ENCODE measurements at places on chromosomes 2 and 18.

GRCh38 chr18:10138719-10139118 is 224.9 kb downstream of the VAPA start:
- DNase-seq: no peak

DNA sequence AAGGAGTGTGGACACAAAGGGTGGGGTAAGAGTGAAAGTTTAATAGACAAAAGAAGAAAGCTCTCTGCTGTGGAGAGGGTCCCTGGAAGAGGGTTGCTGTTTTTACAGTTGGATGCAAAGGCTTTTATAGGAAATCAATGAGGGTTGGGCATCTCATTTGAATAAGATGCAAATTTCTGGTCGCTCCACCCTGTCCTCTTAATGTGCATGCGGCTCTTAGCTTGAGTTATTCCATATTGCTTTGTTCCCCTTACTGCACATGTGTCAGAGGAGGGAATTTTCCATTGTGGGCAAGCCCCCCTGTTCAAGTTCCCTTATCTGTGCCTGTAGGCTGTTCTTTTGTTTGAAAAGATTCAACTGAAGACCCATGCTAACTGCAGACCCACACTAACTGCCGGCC is 326.5 kb downstream of the BCL11A start:
- DNase-seq: no peak

- no peak for DNase-seq
Observed at GRCh38 chr18:68152770-68153169, 562.1 kb downstream of the TMX3 start.

DNA sequence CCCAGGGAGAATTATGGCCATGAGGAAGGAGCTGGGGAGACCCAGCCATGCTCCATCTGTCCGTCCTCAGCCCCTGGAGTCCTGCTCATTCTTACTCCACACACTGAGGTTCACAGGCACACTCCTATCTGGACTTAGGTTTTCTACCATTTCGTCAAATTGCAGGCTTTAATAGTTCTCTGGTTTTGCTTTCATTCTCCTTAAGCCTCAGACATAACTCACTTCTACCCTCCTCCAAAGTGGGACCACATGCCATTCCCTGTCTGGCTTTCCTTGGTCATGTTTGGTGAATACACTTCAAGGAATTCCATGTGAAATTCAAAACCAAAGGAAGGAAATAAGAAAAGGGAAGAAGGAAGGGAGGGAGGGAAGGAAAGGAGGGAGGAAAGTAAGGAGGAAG is 115.7 kb downstream of the CMPK2 start:
- DNase-seq: no peak

- no peak for DNase-seq
Observed at GRCh38 chr18:13649397-13650390, 76.7 kb downstream of the FAM210A start.

DNA sequence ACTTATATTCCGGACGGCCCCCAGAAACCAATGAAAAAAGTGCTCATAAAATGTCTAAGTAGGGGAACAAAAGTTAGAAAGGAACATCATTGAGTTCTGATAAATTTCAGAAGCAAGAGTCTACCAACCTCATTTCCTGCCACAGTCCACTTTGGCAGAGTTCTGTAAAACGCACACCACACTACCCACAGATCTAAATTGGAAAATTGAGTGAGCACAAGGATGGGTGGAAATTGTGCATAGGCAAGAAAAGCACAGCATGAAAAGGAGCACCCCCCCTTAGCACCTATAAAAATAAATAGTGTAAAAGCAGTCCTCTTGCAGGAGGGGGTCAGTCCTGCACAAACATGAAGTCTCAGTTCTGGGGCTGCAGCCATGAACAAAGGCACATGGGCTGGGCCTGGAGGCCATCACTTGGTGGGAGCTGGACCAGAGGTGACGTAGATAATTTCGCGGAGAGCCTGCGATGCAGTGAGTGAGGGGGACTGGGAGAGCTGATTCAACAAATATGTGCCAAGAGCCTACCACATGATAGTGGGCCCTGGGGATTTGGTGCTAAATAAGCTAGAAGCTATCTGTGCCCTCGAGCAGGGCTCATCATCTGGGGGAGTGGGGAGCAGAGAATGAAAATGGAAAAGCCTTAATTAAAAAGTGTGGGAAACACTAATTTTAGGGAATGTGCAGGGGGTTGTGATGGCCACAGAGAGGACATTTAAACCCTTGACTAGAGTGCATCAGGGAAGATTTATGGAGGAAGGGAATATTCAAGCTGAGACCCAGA is 48.9 kb upstream of the SPP2 start:
- no peak for DNase-seq

DNA sequence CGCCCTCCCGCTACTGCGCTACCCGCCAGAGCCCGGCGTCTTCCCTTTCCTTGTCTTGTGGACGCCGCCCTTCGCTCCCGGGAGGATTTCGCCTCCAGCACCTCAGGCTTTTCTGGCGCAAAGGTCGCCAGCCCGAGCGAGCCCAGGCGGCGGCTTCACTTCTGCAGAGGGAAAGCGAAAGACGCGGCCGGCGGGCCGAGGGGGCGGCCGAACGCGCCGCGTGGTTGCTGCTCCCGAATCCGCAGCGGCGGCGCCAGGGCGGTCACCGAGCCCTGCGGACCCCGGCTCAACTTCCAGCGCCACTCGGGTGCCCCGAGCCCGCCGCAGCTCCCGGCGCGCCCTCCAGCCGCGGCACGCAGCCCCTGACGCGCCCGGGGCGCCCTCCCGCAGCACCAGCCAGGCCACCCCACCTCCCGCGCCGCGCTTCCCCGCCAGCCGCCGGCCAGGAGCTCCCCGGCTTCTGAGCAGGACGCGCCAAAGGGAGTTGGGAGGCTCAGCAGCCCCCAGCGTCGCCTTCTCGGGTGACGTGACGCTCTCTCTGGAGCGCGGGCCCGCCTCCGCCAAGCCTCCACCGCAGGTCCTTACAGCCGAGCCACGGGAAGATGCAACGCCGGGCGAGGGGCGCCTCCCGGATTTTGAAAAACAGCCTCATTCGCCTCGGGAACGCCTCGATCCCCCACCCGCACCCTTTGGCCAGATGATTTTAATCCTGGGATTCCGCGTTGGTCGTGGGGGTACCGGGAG is 84.9 kb upstream of the EPB41L3 start:
- no peak for DNase-seq

DNA sequence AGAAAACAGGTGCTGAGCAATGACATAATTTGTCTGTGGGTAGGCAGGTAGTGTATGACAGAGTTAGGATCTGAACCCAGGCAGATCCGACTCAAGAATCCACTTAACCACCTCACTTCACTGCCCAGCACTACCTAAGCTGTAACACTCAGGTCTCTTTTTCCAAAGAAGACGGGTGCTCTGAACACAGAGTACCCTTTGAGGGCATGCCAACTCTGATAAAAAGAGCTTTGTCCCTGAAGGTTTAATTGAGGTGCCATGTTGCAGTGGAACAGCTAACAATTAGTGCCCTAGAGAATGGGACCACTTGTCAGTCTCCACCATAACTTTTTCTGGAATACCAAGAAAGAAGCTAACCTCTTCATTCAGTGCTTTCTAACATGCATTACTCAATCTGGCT is 11.3 kb downstream of the ABHD3 start:
- DNase-seq: no peak
